ENCODE measurements at places on chromosomes 5 and 9.

GRCh38 chr5:127696683-127697082 lies 6.5 kb upstream of the CCDC192 start:
- no peaks in the 10 kb centered on the region for H3K36me3 ChIP-seq
- H3K27me3 ChIP-seq, result peaks cover 70% of the 10 kb centered on the region
- H3K27ac ChIP-seq, result no peak overlapping the region
- H3K4me1 ChIP-seq, result no peaks in the 10 kb centered on the region
- no peak for DNase-seq
- no peak overlapping the region for H3K4me3 ChIP-seq

- H3K36me3 ChIP-seq, result no peaks in the 10 kb centered on the region
- peaks cover 55% of the 10 kb centered on the region for H3K27me3 ChIP-seq
- DNase-seq, result peak; percentile 43
- H3K4me3 ChIP-seq, result no peak overlapping the region
- H3K27ac ChIP-seq, result no peak overlapping the region
Measured at GRCh38 chr9:132141948-132142594, 19.8 kb upstream of the NTNG2 start.

GRCh38 chr9:129703667-129704355 lies 38.4 kb downstream of the PRRX2 start:
- H3K27me3 ChIP-seq, result no peaks in the 10 kb centered on the region
- H3K36me3 ChIP-seq, result no peaks in the 10 kb centered on the region
- H3K4me3 ChIP-seq, result no peak overlapping the region
- H3K27ac ChIP-seq, result no peak overlapping the region
- peaks cover 19% of the 10 kb centered on the region for H3K4me1 ChIP-seq

- no peaks in the 10 kb centered on the region for H3K36me3 ChIP-seq
- H3K27ac ChIP-seq, result no peak overlapping the region
- DNase-seq, result no peak
- no peaks in the 10 kb centered on the region for H3K27me3 ChIP-seq
- no peak overlapping the region for H3K4me3 ChIP-seq
- no peaks in the 10 kb centered on the region for H3K4me1 ChIP-seq
Measured at GRCh38 chr5:156019571-156020180, 307.3 kb upstream of the SGCD start.

DNA sequence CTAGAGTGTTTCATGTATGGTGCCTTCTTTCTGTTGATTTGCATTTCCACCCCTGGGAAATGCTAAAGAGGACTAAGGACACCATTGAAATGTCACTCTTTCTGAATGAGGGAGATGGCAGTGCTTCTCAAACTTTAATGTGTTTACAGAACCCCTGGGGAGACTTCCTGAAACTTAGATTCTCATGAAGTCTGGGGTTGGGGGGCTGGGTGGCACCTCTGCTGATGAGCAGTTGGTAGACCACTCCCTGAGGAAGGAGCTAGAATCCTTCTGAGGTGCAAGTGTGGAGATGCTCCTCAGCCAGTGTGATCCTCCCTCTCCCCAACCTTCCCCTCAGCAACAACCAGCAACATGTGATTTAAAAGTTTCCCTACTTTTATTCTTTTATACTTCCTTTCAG lies 546.8 kb downstream of the LRRC70 start:
- H3K4me1 ChIP-seq, result peaks cover 7% of the 10 kb centered on the region
- peak; percentile 28 for DNase-seq
- H3K27ac ChIP-seq, result no peak overlapping the region
- no peaks in the 10 kb centered on the region for H3K27me3 ChIP-seq
- H3K4me3 ChIP-seq, result no peak overlapping the region

DNA sequence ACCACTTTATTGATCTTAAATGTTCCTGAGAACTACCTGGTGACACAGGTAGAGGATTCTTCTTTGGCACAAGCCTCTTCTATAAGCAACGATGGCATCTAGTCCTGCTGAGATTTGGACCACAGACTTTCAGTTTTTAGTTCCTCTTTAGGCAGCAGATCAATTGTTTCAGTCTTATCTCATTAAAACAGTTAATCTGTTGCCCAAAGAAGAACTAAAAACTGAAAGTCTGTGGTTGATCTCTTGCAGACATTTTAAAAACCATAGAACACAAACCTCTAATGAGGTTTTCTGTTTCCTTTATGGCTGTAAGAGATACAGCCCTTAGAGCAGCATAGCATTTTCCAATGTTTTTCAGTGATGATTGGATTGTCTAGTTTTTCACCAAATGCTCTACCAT lies 480.9 kb downstream of the MTRR start:
- H3K4me3 ChIP-seq, result no peak overlapping the region
- no peaks in the 10 kb centered on the region for H3K4me1 ChIP-seq
- no peaks in the 10 kb centered on the region for H3K27me3 ChIP-seq
- no peak overlapping the region for H3K27ac ChIP-seq

DNA sequence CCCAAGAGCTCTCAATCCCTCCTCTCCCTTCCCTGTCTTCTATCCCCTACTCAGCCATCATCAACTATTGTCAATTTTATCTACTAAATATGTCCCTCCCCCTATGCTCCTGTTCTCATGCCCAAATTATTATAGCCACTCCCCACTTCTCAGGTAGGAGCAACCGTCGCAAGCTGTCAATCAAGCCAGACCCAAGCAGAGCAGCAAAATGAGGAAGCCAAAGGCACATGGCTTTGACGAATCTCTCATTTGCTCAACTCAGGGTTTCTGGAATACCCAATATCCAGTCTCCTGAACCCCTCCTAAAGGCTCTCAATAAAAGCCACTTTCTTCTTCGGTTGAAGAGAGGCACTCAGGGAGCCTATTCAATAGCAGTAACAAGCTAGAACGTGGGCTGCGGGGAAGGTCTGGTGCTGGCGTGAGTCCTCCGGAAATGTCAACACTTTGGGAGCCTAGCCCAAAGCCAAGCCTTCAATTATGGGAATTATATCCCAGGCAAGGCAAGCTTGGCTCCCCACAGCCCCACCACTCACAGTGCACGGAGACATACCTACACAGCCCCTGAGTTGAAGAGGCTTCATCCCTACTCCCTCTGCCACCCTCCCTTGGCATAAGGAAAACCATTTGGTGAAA lies 47.7 kb downstream of the SIL1 start:
- no peak for DNase-seq
- H3K27me3 ChIP-seq, result no peaks in the 10 kb centered on the region
- H3K27ac ChIP-seq, result no peak overlapping the region

Data from A673 (cell line).